ENCODE measurements at places on chromosomes 12 and 14.

DNA sequence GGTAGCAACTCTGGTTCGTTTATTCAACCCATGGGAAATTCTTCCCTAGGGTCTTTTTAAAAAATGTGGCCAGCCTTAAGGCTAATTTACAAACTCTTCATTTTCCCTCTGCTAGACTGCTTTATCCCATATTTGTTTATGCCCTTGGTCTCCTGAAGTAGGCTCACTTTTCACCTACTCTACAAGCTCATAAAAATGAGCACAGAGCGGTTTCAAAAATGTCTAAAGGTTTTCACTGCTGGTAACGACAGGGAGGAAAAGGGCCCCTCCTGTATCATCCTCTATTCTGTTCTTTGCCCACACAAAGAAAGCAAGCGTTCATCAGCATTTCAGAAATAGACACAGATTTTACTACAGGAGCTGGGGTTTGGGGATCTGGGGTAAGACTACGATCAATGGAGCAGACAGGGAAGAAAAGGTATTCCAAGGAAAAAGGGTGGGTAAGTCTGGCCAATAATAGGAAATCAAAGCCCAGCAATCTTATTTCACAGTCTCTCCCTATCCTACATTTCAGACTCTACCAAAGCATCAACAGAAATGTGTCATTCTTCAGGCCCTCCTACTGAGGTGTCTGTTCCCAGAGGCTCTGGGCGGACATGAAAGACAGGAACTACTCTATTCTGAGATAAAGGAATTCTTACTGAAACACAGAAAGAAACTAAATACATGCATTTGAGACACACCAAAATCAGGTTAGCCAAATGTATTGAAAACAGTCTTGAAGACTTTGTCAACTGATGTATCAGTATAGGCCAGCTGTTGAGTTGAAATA, 86.4 kb downstream of the SPPL3 start:
- DNase-seq, result no peak

DNA sequence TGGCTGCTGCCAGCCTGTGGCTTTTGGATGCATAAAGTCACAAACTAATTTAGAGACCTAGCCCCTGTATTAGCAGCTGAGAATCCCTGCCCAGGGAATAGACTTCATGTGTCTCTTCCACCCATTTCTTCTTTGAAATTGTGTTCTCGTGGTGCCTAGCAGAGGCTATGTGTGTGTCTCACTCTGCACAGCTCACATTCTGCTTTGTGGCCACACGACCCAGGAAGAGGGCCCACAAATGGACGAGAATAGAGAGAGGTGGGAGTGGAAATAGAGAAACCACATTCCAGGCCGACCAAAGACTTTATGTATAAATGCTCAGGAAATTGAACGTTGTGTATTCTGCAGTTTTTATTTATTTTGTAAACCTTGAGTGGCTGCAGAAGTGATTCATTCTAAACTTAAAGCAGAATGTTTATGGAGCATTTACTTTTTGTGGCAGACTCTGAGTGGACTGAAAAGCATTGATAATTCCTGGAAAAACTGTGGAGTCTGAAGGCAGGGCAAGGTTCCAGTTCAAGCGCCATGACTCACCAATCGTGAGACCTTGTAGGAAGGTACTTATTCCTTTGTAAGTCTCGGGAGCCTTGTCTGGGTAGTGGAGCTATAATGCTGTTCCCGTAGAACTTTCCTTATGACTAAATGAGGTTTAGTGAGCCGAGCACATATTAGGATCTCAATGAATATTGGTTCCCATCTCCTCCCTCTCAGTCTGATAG, 9.1 kb downstream of the B4GALNT3 start:
- no peak for DNase-seq

DNA sequence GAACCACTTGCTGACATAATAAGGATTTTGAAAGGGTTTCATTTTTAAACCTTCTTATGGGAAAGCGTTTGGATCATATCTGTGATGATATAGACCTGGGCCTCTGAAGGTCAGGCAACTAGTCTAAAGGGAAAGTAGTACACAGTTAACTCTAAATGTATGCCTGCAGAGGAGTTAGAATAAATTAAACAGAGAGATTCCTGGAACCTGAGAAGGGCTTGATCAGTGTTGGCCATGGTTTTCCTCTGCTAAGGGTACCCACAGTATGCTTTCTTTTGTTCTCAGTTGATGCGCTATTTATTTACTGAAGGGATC, 14.4 kb upstream of the POLR3B start:
- DNase-seq, result no peak

DNA sequence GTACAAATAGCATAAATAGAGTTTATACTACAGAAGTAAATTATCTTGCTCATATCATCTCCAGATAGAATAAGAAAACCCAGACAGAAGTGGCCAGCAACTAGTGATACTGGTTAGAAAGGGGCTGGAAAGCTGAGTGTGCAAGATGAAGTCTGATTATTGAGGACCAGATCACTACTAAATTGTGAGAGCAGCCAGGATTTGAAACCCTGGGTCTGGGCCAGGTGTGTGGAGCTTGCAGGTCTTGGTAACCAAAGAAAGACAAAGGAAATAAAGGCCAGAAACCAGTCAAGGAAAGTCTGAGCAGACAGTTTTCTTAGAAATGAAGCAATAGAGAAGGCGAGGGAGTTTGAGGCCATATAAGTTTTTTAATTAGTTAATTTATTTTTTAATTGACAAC, 611.8 kb downstream of the ETNK1 start:
- no peak for DNase-seq

- no peak for DNase-seq
Observed at GRCh38 chr12:3554371-3555115, 63.5 kb downstream of the PRMT8 start.

DNA sequence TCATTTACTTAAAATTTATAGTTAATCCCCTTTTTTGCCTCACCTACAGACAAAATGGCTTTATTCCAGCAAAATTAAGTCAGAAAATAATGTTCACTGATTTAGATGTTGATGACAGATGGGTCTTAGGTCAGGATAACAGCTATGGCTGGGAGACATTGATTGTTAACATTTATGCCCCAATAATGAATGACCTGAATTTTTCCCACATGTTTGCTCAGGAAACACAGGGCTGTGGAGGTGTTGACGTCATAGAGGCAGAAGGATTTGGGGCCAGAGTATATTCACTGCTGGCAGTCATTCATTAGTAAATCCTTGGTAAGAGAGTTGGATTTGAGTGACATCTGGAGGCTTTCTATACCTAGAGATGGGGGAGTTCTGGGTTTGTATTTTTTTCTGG, 121.3 kb downstream of the PDE3A start:
- DNase-seq, result no peak

- DNase-seq, result no peak
Observed at GRCh38 chr14:64693810-64694165, 10.4 kb upstream of the PLEKHG3 start.

Data from stimulated activated CD4-positive, alpha-beta T cell treated with anti-CD3 and anti-CD28 coated beads, Interleukin-15, amount 100 ng/mL, for 48 hours (primary cell).